Ammon's horn (tissue), 1 donor: ENCODE measurements at places on chromosomes 3 and 15.

DNA sequence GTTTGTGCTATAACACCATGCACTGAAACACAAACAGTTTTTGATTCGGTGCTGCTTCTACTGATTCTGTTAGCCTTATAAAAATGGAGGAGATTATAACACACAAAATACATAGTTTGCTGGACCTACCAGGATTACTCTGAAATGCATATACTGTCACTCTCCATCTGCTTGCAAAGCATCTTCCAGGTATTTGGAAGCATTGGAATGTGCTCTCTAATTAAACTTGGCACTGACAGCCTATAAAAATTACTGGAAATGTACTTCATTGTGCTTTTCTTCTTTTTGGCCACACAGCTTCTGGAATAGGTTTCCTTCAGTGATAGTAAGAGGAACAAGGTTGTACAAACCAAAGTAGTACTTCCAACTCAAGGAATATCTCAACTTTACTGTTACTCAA, 376.1 kb downstream of the UNC13C start:
- no peak for DNase-seq

DNA sequence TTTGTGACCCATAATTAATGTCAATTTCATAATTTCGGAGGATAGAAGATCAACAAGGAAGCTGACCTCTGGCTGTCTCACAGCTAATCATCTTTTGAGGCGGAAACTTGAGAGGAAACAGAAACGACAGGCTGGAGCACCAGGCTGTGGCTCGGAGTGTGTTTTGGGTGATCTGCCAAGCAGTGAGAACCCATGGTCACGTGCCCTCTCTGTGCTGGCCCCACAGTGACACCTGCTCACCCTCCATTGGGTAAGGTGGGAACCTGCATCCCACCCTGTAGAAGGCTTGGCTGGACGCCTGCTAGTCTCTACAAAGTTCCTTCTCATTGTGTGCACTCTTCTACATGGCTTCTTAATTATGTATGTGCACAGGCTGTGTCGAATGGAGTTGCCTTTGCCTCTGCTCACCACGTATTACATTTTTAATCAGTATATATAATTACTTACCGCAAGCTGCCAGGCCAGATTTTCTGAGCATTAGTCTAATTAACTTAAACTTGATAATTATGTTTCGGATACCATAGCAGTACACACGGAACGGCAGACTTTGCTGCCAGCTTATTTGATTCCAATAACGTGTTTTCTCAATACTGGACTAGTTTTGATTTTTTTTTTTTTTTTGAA, 719.4 kb upstream of the CFAP20DC start:
- no peak for DNase-seq

DNA sequence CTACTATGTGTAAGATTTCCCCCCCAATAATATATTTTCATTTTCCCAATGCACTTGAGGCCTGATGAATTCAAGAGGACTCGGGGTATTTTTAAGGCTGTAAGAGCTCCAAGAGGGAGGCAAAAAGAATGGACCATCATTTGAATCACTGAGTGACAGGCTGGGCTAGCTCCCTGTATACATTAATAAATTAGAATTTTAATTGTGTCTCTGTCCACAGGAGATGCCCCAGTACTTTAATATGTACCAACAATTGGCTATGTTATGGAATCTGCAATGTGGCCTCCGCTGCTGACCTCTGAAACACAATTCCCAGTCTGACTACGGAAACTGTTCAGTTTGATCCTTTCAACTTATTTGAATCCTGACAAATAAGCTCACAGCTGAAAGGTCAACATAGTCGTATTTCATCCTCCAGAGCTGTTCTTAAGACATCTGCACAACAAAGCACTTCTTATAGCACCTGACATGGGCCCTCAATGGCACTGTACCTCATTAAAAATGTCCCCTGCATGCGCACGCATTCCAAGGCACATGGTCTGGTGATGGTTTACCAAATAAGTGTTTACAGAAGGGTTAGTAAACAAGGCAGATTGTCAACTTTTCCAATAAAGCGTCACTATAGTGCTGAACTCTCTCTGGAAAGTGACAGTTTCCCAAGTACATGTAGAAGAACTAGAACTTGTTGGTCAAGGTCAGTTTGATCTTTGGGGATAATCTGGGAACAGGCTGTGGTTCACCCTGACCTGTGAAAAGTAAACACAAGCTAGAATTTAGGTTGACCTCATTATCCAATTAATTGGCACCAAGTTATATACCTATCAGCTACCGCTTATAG, 472.9 kb downstream of the FOXP1 start:
- no peak for DNase-seq

DNA sequence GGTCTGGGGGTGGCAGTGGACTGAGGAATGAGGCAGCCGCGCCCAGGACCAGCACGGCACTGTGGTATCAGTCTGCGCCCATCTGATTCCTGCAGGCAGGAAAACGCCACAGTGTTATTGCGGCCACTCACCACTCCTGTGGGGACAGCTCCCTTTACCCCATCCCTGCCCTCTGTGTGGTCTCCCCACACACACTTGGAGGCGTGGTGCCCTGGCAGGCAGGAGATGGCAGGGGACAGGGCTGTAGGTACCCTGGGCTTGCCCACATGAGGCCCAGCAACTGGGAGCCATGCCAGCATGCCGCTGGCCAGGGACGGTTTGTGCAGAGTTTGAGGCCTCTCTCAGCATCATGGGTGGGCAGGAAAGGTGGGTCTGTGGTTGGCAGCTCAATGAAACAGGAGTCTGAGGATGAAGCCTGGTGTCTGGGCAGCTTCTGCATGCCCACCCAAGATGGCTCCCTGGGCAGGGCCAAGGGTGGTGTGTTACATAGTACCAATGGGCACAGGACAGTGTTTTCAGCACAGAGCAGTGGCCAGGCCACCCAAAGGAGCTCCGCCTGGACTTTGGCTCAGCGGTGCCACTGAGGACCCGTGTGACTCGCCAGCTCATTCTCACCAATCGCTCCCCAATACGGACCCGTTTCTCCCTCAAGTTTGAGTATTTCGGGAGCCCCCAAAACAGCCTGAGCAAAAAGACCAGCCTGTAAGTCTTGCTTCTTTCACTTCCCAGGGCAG, 27.2 kb downstream of the ACAA1 start:
- no peak for DNase-seq

DNA sequence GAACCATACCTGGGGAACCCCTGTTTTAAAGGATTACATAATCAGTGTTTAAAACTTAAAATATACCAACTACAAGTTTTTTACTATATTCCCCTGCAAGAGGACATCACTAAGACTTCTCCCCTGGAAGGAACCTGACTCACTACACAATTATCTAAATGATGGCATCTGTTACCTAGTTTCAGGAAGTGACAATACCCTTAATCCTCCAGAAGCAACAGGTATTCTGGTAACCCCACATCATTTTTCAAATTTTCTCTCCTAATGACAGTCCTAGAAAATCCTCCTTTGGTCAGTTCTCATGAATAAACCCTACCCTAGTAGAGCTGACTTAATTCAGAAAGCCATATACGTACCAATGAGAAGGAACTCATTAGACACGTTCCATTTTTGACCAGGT, 78.4 kb downstream of the RFX7 start:
- no peak for DNase-seq

GRCh38 chr3:184590795-184591194, 29.2 kb downstream of the EPHB3 start:
- DNase-seq = no peak

DNA sequence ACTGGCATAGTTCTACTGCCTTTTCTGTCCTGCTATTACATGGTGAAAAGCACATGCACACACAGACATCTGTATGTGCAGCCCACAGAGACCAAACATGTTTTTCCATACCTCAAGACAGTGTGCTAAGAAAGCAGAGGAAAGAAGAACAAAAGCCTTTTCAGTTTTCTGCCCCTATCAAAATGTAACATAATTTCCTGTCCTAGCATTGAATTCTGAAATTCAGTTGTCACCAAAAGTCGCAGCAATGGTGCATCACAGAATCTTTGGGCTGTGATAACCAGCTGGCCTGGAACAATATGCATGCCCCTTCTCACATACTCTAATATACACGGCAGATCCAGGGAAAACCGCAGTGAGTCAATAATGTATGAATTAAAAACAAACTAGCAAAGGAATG, 153.8 kb upstream of the RAP2B start:
- DNase-seq = no peak

DNA sequence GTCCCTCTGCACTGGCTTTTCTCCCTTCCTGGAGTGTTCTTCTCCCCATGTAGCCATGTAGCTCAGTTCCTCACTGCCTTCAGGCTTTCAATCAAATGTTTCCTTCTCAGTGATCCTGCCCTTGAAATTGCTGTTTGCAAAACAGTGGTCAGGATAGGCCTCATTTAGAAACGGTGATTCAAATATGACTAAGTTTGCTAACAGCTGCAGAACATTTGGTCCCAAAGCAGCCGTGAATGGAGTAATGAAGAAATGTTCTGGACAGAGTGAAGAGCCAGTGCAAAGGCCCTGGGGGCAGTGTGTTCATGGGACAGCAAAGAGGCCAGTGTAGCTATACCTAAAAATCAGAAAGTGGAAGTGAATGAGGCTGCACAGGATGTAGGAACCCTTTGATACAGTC, 223.4 kb downstream of the FEZF2 start:
- DNase-seq = no peak
